ENCODE measurements at places on chromosomes 6 and 20.

- no peak for DNase-seq
These were observed 14.7 kb upstream of the RCAN2 start for GRCh38 chr6:46505693-46506512.

DNA sequence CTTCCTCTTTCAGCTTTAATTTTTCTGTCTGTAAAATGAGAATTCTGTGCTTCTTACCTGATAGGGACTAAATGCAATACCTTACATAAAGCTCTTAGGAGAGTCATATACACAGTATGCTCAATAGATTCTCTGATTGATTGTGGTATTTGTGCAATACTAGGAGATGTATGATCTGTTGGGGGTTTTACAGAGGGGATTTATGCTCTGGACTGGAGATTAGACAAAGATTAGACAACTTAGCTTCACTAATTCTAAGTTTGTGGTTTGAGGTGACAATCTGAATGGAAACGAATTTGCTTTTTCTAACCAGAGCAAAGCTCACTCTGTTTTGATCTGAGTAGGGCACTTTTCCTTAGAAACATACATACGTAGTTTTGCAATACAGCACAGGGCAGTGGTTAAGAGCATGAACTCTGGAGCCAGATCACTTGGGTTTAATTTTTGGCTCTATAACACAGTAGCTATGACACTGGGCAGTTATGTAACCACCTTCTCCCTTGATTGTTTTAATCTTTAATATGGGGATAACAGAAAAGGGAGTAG, 126.2 kb downstream of the RNF144B start:
- no peak for DNase-seq

- no peak for DNase-seq
These were observed 12.5 kb downstream of the ENTPD6 start for GRCh38 chr20:25207960-25208534.

DNA sequence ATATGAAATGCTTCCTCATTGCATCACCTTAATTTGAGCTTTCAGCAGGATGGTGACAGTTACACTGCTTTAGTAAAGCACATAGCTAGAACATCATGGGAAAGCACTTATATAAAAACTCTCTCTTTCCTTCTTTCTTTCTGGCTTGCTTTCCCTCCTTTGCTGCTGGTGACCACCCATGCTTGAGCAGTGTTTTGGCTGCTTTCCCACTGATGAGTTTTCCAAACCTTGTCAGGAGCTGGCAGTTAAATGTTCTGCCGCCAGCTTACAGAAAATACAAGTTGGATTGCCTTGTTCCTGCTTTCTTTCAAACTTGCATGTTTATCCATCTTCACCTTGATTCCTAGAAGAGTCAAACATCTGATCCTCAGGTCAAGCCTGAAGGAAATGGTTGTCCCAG, 323.9 kb downstream of the FOXA2 start:
- no peak for DNase-seq

DNA sequence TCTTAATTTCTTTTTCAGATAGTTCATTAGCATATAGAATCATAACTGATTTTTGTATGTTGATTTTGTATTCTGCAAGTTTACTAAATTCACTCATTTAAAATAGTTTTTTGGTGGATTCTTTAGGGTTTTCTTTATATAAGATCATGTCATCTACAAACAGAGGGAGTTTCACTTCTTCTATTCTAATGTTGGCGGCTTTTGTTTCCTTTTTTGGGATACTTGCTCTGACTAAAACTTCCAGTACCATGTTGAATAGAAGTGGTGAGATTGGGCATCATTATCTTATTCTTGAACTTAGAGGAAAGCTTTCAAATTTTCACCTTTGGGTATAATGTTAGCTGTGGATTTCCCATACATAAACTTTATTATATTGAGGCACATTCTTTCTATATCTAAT, 296.9 kb downstream of the BCKDHB start:
- no peak for DNase-seq

- no peak for DNase-seq
These were observed 158.2 kb downstream of the AKAP7 start for GRCh38 chr6:131293472-131293911.

DNA sequence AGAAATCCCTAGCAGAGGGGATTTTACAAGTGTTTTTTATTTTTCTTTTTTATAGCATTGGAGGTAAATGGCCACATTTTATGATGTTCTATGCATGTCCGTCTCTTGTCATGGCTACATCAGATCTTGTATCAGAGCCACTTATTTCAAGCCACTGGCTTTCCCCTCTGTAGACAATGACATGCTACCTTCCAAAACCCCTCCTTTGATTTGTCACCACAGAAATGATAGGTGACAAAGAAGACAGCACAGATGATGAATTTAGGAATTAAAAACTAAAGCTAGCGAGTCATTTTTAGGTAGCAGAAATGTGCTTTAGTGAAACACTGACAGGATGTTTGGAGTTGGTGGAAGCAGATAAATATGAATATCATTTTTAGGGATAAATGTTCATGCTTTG, 20.8 kb downstream of the PLCB1 start:
- no peak for DNase-seq

DNA sequence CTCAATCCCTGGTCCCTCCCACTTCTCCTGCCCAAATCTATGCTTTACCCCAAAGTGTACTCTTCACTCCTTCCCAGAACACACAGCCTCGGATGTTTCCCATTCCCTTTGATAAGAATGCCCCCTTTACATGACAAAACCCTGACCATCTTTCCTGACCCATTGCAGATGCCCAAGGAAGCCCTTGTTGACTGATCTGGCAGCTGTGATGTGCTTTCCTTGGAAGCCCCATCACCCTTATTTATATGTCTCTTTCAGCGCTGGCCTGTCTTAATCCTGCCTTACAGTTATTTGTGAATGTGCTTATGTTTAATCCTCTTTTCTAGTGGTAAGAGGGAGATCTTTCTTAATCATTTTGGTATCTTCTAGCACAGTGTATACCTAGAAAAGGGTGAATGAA, 523.1 kb downstream of the CD83 start:
- DNase-seq: no peak

- DNase-seq: no peak
These were observed 126.9 kb upstream of the ARMC2 start for GRCh38 chr6:108721286-108721685.

DNA sequence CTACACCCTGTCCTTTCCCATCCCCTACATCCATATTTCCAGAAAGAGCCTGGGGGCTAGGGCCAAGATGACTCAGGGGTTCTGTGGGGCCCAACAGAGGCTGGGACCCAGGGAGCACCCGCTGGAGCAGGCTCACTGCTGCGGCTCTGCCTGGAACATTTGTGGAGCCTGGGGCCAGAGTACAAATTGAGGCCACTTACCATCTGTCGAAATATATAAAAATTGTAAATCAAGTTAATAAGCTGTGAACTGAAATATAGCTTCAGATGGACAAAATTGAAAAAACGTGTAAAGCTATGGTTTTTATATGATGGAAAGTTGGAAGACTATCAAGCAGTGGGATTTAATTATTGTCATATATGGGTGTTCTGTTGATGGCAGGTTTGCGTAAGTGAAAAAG, 82.9 kb upstream of the ATXN1 start:
- no peak for DNase-seq

DNA sequence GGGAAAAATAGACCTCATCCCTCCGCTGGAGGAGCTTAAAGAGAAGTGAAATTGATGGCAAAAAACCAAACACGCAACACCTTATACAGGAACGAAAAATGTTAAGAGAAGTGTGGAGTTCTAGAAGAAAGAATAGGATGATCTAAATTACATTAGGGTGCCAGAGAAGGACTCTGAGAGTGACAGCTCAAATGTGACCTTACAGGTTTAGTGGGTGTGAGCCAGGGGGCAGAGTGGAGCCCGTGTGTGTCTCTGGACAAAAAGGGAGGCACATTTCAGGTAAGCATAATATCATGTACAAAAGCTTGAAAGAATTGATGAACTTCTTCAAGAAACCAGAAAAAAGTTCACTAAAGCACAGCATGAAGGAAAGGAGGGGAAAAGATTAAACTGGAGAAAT, 20.8 kb downstream of the HLA-DRA start:
- no peak for DNase-seq

DNA sequence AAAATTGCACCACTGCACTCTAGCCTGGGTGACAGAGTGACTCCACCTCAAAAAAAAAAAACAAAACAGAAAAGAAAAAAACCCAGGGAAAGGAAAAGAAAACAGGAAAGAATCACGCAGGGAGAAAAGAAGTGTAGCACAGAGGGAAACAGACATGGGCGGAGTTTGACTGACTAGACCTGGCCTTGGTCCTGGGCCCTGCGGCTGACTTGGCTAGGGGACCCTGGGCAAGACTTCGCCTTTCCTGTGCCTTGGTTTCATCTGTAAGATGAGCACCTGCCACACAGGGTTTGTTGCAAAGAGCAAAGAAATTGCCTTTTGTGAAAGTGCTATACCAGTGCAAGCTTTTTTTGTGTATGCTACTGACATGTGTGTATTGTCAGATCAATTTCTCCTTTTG, 71.3 kb upstream of the KCNG1 start:
- no peak for DNase-seq

DNA sequence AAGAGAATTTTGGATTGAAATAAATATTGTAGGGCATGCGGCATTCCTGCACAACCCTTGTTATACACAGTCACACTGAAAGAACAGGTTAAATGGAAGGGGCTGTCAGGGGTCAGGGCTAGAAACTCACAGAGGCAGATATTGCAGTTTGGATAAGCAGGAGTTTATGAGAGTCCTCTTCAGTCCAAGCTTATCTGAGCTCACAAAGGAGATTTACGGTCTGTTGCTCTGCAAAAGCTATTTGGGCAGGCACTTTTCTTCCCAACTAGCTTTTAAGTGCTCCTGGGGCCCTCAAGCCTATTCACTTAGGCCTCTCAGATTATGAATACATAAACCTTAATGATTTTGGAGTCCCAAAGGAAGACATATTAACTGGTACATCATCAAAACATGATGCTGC, 156.2 kb downstream of the SOX4 start:
- no peak for DNase-seq

DNA sequence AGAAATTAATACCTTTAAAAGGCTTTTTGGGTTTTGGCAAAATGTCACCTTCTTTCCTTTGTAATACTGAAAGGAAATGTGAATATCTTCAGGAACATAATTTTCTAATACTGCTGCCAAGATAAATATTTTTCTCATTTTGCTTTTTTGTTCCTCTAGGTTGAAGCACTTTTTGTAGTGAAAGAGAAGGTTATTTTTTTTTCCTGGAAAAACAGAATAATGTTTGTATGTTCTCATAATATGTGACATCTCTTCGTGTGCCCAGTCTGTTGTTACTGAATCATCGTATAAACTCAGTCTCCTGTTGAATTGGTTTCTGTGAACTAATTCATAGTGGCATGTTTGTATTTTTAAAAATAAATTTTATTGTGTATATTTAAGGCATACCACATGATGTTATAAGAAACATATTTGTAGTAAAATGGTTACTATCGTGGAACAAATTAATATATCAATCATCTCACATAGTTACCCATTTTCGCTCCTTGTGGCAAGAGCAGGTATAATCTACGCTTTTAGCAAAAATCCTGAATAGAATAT, 74.4 kb downstream of the SH3BGRL2 start:
- no peak for DNase-seq

GRCh38 chr6:140318408-140318807, 944.0 kb upstream of the CITED2 start:
- DNase-seq: no peak

- no peak for DNase-seq
These were observed 59.2 kb upstream of the ADGRB3 start for GRCh38 chr6:68575765-68576439.

DNA sequence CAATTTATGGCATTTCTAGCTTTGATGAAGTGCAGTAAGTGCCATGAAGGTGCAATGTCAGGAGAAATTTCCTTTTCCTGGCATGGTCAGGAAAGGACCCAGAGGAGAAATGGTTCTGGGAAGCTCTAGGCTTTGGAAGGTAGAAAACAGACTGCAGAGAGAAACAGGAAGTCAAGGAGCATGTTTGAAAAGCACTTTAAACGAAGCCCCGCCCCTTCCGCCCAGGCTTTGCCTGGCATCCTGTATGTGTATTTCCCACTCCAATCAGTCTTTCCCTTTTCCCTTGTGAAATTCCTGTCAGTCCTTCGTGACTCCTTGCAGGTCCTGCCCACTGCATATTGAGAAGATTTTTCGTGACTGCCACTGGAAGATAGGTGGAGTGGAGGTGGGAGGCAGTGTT, 320.9 kb upstream of the SASH1 start:
- no peak for DNase-seq

- DNase-seq: no peak
These were observed 66.4 kb upstream of the BHLHE23 start for GRCh38 chr20:63072991-63073737.

GRCh38 chr6:83071023-83071422, 3.6 kb downstream of the DOP1A start:
- no peak for DNase-seq

DNA sequence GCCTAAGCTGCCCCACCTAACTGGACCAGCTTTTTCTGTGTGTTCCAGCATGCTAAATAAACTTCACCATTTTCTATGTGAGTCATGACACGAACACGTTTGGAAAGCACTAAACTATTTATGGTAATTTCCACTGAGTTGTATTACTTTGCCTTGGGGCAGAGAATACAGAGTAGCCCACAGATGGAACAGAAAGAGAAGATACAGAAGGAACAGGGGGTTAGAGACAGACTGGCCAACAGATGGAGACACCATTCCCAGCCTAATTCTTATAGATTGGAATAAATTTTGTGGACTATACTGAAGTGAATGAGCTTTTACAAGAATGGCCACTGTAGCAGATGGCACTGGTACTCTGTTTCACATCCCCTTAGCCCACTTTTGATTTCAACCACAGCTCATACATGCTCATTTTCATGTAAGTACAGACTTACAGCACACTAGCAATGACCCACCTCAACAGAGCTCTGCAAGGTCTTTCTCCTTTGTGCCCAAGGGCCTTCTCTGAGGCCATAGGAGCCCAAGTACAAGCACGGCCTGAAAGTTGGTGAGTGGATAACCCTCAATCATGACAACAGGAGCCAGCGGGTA, 13.1 kb upstream of the NT5DC1 start:
- no peak for DNase-seq

- no peak for DNase-seq
These were observed 573.5 kb upstream of the JAG1 start for GRCh38 chr20:11247046-11248010.

Data from nucleus accumbens (tissue), 56 donors.